ENCODE measurements at places on chromosomes 2 and 18. TPM values are rescaled to one million over a fixed set of nuclear protein-coding genes. Genes with fewer than 3 reads are reported as not detected.

GRCh38 chr2:73006969-73007710, 64.4 kb downstream of the SFXN5 start:
- DNase-seq, result peak; percentile 34

GRCh38 chr2:48946449-48947048, 191.0 kb upstream of the LHCGR start:
- peak; percentile 19 for DNase-seq

GRCh38 chr2:229672021-229672420, 42.3 kb downstream of the DNER start:
- DNase-seq, result no peak

DNA sequence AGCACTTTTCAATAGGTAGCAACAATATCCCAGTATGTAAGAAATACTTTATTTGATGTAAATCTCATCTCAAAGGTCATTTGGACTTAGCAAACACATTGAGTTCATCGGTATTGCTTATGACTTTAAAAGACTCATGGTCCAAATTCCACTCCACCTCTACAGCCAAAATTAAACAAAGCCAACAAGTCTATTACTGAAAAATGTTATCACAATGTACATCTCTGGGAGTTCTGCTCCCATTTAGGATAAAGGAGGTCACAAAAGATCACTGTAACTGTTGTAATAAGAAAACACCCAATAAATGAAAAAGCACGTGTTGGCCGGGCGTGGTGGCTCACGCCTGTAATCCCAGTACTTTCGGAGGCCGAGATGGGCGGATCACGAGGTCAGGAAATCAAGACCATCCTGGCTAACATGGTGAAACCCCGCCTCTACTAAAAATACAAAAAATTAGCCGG, 50.0 kb downstream of the ESCO1 start:
- DNase-seq, result no peak

DNA sequence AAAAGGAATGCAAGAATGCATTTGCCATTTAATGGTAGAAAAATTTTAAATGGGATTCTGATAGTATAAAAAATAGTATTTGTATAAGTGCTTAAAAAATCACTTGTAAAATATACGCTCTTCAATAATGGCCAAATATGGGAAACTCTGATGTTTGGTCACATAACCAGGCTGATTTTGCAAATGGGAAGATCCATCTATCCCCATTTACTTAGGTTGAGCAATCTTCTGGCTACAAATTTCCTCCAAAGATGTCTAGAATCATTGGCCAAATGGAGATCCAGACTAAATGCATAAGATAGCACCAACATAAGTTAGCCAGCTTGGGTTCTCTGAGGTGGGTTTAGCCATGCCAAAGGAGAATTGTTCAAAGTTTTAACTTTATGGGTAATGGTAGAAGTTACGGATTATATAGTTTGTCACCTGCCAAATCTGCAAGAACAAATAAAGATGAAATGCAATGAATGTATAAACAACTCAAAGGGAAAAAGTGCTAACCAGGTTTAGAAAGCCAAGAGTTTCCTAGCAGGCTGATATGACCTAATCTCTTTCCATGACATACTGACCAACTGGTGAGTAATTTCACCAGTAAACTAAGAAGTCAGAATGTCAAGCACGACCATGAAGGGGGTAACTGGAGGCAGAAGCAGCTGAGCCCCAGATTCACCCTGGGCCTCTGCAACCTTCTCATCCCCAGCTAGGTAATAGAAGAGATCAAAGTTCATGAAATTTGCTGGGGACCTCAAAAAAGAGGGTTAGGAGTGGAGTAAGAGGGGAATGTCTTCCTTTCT, 10.0 kb downstream of the RHOB start:
- peak; percentile 43 for DNase-seq

- DNase-seq, result no peak
Observed at GRCh38 chr2:99747842-99748241, 258.0 kb upstream of the REV1 start.

DNA sequence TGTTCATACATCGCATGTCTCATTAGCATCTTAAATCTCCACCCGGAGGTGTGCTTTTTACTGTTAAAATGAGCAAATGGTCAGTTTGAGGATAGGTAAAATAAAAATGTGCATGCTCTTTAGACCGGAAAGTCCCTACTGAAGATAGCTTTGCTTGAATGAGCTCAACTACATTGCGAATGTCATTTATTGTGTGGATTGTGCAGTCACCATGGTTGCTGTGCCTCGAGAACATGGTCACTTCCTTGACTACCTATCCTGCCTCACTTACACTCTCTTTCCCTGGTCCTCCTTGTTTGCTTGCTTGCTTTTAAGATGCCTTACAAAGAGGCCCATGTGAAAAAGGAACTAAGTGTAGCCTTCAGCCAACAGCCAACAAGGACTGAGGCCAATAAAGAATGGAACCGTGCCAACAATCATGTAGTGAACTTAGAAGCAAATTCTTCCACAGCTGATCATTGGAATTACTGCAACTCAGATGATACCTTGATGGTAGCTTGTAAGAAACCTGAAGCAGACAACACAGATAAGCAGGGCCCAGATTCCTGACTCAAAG, 72.2 kb upstream of the BARD1 start:
- no peak for DNase-seq

DNA sequence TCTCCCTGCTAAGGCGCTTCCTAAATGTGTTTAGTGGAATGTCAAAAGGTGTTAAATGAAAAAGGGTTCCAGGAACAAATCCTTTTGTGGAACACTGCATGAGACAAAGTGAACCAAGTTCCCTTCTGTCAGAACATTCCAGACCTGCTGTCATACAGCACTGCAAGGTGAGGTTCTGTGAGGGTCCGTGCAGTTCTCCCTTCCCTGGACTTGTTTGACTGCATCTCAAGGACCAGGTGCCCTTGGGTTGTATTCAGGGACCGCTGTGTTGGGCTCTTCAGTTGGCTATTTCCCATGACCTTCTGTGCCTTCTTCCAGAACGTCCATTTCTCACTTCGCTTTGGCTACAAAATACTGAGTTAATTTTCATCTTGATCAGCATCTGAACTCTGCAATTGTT, 328.2 kb downstream of the PTPRM start:
- no peak for DNase-seq

GRCh38 chr2:45895241-45895861, 243.9 kb downstream of the PRKCE start:
- DNase-seq, result peak; percentile 84

- no peak for DNase-seq
Observed at GRCh38 chr2:58984731-58985130, 743.6 kb upstream of the FANCL start.

GRCh38 chr2:100972452-100972851, 29.6 kb upstream of the RPL31 start:
- DNase-seq, result no peak

DNA sequence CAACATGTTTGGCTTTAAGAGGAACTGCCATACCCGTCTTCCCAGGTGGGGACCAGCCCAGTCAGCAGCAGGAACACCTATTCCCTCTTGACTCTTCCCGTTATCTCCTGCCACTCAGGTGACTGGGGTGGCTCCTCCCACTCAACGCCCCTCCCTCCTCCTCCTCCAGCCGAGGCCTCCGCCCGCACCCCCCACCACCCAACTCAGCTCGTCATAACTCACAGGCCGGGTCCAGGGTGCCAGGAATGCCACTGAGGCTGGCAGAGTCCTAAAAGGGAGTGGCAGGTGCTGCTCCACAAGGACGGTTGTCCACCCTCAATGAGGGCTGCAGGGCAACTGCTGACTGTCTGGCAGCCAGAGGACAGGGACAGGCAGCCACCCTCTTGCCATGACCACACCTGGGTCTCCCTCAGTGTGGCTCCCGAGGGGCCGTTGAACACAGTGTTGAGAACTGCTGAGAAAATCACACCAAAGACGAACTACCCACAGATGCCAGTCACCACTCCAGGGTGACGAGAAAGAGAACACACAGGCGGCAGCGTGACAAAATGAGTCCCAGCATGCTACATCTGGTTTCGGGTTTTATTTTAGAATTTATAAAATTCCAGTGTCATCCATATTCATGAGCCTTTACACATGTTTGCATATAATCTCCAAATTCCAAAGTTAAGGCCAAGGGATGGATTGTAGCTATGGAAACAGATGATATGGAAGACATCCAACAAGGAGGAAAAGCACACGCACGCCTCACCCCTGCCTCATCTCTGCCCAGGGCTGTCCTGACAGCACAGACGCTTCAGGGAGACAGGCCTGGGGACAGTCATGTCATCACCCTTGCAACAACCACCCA, 38.5 kb downstream of the ANO7 start:
- no peak for DNase-seq

DNA sequence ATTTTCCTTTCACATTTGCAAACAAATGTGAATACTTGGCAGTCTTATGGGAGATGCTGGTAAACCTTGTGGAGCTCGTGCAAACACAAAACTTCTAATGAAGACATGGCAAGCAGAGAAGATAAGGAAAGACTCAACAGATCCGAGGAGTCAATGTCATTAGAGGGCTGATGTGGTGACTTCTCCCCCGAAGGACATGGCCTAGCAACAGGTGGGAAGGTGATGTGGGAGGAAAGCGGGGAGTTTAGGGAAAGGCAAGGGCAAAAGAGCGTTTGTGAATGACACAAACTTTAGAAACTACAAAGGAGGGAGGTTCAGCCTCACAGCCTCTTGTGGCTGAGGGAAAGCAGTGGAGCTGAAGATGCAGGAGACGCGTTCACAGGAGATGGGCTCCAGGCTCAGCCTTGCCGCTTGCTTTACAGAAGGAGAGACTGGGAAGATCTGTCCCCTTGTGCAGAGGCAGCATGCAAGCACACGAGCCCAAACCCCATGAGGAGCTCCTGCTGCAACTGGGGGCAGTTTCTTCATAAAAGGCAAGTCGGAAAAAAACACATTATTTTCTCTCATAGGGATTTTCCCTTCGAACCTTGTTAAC, 86.6 kb downstream of the SOWAHC start:
- DNase-seq, result no peak

DNA sequence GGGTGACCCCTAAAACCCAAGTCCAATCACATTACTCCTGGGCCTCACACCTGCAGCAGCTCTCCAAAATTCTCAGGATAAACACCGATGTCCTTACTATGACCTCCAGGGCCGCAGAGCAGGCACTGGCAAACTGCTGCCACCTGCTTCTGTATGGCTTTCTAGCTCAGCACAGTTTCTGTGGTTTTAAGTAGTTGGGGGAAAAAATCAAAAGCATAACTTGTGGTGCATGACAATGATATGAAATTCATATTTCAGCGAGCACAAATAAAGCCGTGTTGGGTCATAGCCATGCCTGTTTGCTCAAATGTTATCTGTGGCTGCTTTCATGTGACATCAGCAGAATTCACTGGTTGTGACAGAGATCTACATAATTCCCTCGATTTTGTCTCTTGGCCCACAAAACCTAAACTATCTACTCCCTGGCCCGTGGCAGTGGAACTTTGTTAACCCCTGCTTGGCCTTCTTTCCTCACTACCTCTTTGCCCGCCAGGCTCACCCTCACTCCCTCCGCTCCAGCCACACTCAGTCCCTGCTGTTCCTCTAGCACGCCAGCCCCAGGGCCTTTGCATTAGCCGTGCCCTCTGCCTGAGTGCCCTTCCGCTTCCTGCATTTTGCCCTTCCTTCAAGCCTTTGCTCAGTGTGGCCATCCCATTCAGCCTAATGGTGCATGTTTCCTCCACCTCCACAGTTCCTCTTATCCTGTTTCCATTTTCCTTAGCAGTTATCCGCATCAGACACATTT, 108.3 kb downstream of the AGAP1 start:
- DNase-seq, result no peak

GRCh38 chr2:128362889-128363228, 44.2 kb upstream of the HS6ST1 start:
- DNase-seq, result peak; percentile 92

- DNase-seq, result no peak
Observed at GRCh38 chr18:11309172-11309571, 159.8 kb upstream of the PIEZO2 start.

GRCh38 chr2:200845194-200845593, 19.3 kb downstream of the CLK1 start:
- no peak for DNase-seq

GRCh38 chr18:12990641-12990966, 558 bp upstream of the CEP192 start:
- DNase-seq, result no peak

GRCh38 chr2:149666809-149667320, 79.3 kb upstream of the MMADHC start:
- DNase-seq, result no peak

DNA sequence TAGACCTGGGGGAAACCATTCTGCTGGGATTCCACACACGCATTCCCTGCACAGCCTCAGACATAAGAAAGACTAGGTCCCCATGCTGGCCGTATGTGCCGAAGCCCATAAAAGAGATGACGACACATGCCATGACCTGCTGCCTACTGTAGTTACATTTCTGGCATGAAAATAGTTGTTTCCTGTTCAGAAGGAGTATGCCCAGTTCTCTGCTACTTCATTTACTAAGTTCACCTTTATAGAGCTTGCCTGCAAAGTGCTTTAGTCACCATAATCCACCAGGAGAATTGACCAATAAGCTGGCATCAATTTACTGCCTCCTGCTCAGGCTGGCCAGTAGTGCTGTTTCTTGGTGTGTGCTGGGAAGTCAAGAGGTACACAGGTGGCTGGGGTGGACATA, 150.2 kb upstream of the ALPP start:
- DNase-seq, result no peak

Gene SAG
- total RNA-seq, result not detected

Gene CFLAR
- 163 TPM for total RNA-seq

Gene NEU2
- 24.6 TPM for total RNA-seq

Gene FOXI3
- not detected for total RNA-seq

Gene CASP8
- total RNA-seq, result 26.4 TPM

All from lower leg skin (tissue), 4 donors.